ENCODE measurements at places on chromosomes 3 and 15.

- no peak for DNase-seq
Measured at GRCh38 chr15:37359101-37359892, 258.9 kb upstream of the MEIS2 start.

DNA sequence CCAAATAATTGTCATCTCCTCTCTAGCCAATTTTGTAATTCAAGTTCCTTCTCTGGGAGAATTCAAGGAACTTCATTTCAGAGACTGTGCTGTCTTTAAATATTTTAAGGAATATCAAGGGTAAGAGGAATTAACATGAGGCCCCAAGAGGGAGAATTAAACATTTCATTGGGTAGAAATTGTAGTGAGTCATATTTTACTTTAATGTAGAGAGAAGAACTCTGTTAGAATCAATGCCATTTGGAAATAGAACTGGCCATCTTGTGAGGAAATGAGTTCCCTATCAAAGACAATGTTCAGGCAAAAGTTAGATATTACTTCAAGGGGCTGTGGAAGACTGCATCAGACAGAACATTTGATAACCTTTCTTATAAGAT lies 43.5 kb upstream of the TP63 start:
- no peak for DNase-seq

- no peak for DNase-seq
Measured at GRCh38 chr3:124298301-124298700, 306.4 kb upstream of the ROPN1 start.

DNA sequence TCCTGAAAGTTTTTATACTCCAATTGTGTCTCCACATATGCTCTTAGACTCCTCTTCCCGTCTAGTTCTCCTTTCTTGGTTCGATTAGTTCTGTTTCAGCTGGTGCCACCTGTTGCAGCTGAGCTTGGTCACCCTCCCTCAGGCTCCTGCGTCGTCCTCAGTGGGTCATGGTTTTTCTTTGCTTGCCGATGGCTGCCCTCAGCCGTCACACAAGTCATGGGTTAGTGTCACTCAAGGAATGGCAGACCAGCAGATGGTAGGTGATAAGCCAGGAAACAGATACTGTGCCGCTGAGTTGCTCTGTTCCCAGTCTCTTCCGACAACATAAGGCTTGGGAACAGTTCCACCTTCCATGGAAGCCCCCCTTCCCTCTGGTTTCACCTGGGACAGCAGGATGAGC lies 109.9 kb downstream of the IGF1R start:
- no peak for DNase-seq

- no peak for DNase-seq
Measured at GRCh38 chr15:27218426-27218825, 247.4 kb downstream of the GABRG3 start.

DNA sequence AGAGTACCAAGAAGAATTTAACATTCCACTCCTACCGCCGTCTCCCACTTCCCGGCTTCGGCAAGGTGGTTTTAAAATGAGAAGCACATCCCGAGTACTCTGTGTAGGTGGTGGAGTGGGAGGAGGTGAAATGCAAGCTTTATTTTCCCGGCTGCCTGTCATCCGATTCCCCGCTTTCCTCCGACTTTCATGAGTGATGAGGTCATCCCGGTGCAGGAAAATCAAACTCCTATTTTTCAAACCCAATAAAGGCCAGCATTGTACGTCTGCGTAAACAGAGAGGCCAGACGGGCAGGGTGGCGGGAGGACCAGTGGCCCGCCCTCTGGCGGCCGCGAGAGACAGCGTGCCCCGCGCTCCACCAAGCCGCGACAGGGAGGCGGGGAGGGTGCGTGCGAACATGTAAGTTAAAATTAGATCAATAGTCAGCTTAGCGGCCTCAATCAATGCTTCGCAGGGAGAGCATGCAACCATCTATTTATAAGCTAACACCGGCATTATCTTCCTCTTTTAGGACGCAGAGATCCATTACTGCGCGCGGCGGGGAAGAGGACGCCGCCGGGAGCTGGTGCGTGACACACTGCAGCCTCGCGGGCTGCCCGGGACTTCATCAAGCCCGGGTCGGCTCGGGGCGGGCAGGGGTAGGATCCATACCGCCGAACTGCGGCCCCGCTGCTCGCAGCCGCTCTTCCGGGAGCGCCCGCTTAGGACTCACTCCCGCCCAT lies 163.3 kb downstream of the CD47 start:
- peak; percentile 41 for DNase-seq
